Psoas muscle (tissue), 8 donors: ENCODE measurements at places on chromosomes 3 and 15. TPM values are rescaled to one million over a fixed set of nuclear protein-coding genes. Genes with fewer than 3 reads are reported as not detected.

The PYGO1 gene
- total RNA-seq = 27.7 TPM

The CD200 gene
- 1.2 TPM for total RNA-seq

The C3orf49 gene
- not detected for total RNA-seq

The USF3 gene
- 35.4 TPM for total RNA-seq

The SEMA3B gene
- 3.1 TPM for total RNA-seq

The RARB gene
- total RNA-seq = 1.3 TPM

The ADAMTS9 gene
- 16.1 TPM for total RNA-seq

The SNURF gene
- total RNA-seq = 24.7 TPM

The CPEB1 gene
- total RNA-seq = 1.6 TPM

The SLC22A14 gene
- 0.17 TPM for total RNA-seq

The SLCO2A1 gene
- 4.2 TPM for total RNA-seq
